ENCODE measurements at places on chromosomes 11 and 22.

- DNase-seq = no peak
Measured at GRCh38 chr22:30411780-30412179, 13.8 kb upstream of the MTFP1 start.

GRCh38 chr22:37803195-37803638, 4.5 kb upstream of the GCAT start:
- no peak for DNase-seq

DNA sequence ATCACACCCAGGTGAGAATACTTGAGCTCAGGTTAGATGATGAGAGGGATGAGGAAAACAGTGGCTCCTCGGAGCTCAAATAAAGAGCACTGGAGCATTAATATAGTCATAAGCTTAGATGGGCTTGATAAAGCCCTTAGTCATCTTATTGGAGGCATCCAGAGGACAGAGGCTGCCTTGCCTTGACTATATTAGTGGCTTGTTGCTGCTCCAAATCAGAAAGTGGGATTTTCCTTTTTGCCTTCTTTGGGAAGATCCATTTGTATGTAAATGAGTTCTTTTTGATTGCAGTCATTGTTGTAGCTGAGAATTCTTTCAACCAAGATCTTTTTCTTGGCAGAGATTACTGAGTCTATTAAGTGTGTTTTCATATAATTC, 18.9 kb downstream of the ADM start:
- no peak for DNase-seq

- DNase-seq = no peak
Measured at GRCh38 chr11:17169876-17170275, 37.9 kb downstream of the PIK3C2A start.

GRCh38 chr11:32081901-32082300, 9.0 kb upstream of the RCN1 start:
- no peak for DNase-seq

GRCh38 chr11:30956751-30957150, 370.6 kb upstream of the MPPED2 start:
- no peak for DNase-seq

DNA sequence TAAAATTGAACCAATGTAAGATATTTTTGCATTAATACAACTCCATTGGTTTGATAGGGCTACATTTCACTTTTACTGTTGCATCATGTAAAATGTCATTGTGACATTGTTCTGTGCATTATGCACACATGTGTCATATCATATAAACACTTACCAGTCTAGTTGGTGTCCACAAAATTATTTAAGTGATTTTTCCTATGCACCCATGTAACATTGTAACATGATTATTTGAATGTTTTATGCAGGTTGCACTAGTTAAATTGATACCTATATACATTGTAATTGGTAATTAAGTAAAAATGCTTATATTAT, 9.6 kb upstream of the BIRC3 start:
- DNase-seq = no peak

DNA sequence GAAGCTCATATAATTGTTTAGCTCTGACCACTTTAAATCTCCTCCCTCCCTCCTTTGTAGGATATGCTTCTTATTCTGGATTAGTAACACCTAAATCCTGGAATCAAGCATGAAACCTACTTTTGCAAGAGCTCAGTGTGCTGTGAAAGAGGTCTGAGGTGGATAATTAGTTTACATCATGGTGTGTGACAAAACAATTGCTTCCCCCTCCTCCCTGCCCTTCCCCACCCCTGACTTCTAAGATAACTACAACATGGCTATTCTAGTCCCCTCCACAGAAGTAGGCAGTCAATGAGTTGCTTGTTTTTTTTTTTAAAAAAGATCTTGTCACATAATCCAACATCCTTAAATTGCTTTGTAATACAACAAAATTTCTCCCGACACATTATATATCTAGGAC, 314.0 kb downstream of the CADM1 start:
- no peak for DNase-seq

DNA sequence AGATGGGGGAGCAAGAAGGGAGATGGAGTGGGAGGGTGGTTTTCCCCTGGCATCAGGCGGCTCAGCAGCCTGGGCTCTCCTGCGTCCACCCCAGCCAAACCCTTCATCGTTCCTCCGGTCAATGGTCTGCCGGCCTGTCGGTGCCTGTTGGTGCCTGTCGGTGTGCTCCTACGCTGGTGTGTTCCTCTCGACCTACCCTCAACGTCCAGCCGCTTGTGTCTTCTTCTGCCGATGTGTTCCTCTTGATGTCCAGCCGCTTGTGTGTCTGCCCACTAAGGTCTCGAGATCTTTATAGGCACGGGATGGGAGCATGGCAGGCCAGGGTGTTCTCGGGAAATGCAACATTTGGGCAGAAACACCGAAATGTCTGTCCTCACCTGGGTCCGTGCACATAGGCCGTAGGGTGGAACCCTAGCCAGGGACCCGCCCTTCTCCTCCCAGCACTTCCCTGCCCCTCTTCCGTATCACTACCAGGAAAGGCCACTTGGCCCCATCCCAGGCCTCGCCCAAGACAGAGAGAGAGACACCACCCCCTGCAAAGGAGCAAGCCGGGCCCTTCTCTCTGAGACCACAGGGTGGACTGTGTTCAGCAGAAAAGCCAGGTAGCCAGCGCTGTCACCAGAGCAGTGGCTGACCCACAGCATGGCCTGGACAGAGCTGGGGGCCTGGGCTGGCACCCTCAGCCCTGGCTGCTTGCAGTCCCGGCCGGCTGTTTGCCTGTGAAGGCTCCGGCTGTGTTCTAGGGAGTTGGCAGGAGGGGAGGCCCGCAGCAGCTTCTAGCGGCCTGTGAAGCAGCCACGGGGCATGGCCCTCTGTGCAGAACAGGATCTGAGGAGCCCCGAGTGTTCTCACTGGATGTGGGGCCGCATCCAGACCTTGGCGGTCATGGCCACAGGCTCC, 61.6 kb upstream of the KCNQ1OT1 start:
- no peak for DNase-seq

DNA sequence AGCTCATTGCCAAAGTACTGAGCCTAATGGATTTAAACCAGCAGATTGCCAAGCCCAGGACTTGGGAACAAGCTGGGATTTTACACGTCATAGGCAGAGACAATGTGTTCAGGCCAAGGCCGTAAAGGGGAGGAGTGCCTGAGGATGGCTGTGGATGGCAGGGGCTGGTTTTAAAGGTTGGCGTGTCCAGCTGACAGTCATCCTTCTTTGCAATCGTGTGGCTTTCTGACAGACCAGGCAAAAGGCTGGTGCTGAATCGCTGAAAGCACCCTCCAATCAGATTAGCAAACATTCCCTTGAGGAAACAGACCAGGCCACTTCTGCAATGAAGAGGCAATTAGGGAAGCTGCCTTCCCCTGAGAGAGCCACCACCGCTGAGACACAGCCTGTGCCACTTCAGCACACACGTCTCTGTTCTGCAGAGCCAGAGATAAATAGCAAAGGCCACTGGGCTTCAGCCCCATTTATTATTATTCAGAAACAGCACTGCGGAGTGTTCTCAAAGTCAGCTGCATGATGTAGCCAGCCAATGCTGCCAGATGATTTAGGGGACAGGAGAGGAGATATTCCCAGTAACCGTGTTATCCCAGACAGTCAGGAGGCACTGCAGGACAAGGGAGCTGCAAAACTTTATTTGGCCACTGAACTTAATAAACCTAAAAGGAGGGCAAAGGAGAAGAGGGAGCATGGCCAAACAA, 54.2 kb upstream of the CSNK2A3 start:
- DNase-seq = no peak

DNA sequence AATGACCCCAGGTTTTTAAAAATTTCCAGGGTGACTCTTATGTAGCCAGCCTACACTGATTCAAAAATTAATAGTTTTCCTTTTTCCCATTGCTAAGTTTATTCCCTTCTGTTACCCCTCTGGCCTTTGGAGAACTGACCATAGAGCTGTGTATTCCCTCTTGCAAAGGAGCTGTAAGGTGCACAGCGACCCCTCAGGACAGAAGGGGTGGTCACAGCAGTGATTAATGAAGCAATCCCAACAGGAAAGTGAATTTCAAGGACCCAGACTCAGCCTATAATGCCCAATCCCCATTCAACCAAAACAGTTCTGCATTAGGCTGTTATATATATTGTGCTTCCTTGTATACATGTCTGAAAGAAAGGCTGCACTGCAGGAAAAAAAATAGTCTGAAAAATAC, 147.1 kb downstream of the WT1 start:
- DNase-seq = no peak

GRCh38 chr11:58446294-58446693, 4.3 kb upstream of the OR5B12 start:
- DNase-seq = no peak

GRCh38 chr22:25383278-25383820, 163.9 kb downstream of the CRYBB2 start:
- DNase-seq = no peak

DNA sequence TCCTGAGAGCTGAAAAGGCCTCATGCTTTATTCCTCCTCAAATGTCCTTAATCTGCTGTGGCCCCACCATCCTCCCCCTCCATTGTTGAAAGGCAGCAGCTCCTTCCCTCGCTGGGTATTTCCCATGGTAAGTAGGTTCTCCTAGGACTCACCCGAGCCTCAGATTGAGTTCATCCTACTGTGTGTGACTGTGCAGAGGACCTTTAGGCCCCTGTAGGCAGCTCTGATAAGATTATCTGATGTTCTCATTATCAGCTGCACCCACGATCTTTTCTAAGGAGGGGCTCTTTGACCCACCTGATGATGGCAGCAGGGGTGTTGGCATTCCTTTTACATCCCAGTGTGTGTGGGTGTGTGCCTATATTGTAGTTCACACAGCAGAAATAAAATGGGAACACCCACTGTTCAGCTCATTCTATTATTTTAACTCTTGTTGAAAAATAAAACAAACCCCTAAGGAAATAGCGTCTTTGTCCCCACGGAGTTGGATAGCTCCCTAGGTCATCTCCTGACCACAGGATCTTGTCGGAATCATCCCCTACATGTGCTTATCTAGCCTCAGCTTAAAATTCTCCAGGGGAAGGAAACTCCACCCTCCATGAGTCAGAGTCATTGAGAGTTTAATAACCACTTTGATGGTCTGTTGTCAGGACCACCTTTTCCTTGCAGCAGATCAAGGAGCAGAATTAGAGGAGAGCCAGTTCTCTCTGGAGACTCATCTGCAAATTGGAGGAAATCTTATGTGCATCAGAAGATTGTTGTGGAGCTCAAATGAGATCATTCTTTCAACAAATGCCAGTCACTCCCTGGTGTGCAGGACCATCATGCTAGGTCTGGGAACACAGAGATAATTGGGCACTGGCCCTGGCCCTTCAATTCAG, 19.3 kb downstream of the ENDOD1 start:
- DNase-seq = no peak

DNA sequence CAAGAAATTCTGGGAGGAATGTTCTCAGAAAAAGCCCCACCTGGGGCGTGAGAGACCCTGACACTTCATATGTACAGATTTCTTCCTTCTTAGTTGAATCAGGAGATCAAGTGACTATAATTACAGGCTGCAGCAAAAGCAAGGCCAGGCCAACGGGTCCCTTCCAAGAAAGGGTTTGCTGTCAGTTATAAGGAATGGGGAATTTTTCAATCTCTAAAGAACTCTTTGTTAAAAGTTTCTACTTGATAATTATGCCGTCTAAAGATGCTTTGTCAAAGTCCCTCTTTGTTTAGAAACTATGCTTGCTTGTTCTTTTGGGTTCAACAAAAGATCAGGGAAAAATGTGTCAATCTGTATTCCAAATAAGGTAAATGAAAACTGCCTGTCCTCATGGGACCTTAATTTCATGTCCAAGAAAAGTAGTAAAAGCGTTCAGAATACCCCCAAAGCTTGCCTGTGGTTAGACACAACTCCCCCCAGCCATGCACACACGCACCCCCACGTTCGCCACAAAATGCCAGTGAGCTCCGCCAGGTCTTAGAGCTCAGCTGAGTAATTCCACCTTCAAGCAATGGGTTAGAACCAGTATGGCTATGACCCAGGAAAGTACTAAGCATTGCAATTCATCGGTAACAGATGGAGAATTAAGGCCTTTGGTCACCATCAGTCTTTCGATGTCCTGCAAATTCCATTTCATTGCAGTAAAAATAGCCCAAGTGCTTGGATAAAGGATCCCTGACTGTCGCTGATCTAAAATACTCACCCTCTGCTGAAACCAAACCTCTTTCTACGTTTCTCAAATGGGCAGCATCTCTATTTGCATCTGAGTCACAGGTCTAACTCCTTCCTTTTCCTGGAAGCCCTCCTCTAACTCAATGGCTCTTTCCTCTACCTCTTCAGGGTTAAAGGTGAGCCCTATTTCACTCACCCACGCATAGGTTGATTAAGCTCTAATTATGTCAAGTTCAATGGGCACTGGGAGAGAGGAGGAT, 419.2 kb upstream of the SYN3 start:
- no peak for DNase-seq

DNA sequence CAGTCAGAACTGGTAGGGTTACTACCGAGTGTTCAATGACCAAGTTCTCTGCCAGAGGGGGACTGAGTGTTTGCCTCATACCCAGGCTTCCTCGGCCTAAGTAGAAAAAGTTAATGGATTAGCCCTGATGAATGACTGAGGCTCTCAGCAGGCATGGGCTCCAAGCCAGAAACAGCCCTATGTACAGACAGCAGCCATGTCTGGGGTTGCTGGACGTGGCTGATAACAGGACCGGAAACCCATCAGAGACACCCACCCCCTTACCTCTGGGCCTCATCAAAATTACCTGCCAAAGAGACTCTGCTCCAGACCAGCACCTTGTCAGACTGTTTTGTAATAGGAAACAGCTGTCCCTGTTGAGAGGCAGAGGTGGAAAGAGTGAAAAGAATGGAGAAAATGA, 351.4 kb downstream of the ETS1 start:
- DNase-seq = no peak

GRCh38 chr11:57213342-57214097, 23.5 kb downstream of the APLNR start:
- DNase-seq = no peak

DNA sequence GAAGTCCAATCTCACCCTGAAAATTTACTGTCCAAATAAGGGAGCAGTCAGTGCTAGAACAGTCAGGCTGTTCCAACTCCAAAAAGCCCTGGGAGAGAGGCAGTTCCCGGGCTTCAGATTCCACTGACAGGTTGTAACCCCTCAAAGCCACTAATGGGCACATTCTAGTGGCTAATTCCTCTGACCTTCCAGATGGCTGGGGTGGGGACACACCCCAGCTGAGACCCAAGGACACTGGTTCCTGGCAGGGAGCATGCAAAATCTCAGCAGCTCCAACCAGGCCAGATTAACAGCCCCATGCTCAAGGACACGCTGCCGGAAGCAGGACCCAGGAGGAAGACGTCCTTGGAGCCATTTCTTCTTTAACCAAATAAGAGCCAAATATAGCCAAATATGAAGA, 92.7 kb downstream of the RPL27A start:
- no peak for DNase-seq

GRCh38 chr22:25839755-25840154, 97.8 kb downstream of the MYO18B start:
- no peak for DNase-seq

GRCh38 chr11:74702383-74703007, 28.7 kb downstream of the CHRDL2 start:
- DNase-seq = peak; percentile 38

DNA sequence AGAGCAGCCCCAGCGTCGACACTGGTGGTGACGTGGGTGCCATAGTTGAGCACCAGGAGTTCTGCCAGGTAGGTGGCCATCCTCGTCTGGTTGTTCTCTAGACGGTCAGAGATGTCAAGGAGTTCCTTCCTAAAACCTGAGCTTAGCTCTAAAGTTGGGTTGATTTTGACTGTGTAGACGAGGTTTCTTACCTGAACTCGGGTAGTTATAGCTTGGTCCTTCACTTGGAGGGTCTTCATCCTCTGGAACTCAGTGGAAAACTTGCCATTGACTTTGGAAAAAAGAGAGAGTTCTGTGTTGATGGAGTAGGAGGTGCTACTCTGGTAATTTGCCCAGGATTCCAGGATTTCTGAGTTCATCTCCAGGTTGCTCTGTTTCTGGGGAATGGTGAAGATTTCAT, 505 bp downstream of the MPEG1 start:
- DNase-seq = no peak
